ENCODE measurements at places on chromosomes 7 and 10.

- DNase-seq: no peak
Observed at GRCh38 chr10:106320078-106320477, 844.4 kb downstream of the SORCS1 start.

GRCh38 chr7:159094023-159094740, 50.5 kb downstream of the VIPR2 start:
- peak; percentile 83 for DNase-seq

- DNase-seq: peak; percentile 7
Observed at GRCh38 chr7:134694299-134694698, 47.6 kb downstream of the BPGM start.

DNA sequence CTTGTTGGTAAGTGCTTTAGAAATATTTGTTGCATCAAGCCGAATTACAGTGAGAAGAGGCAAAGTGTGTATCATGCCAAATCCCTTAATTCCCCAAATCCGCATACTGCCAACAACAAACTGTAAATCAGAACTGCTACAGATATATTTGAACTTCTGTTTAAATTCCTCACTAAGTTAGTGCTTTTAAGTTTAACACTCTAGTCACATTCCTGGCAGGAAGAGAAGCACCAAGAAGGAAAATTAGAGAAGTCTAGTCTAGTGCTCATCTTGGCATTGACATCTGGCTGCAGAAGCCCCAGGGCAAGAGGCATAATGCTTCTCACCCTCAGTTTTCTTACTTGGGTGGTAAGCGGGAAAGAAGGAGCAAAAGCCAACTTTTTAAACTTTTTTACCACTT, 343.5 kb downstream of the GPR37 start:
- no peak for DNase-seq

DNA sequence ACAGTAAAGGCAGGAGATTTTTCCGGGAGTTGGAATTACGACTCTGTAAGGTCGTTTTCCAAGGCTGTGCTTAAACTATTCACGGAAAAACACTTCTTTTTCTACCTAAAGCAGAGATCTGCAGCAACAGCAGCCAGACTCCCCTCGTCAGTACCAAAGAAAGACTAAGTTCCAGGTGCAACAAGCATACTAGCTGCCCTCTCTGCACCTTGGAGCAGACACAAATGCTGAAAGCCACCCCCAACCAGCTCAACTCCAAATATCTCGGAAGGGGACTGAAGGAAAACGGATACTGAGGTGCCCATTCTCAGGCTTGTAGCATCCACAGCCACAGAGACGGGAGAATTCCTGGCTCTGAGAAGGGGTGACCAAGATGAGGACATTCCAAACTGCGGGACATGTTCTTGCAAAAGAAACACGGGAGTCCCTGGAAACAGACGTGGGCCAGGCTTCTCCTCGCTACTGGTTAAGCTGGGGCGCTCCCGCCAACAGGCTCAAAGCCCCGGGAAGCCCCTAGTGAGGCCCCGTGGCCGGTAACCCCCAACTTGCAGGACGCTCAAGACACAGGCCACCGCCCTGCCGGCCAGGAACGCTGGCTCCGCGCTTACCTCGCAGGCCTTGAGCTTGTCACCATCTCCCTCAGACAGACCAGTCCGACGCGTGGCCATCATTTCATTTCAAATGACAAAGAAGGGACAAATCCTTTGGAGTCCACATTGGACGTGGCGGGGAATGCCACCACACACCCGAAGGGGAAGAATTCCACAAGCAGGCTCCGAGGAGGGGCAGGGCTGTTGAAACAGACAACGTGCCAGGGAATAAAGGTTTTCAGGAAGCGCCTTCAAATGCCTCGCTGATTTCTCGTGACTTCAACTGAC, 2.2 kb downstream of the ARHGAP21 start:
- peak; percentile 39 for DNase-seq
